ENCODE measurements at places on chromosomes 6 and 20. TPM values are rescaled to one million over a fixed set of nuclear protein-coding genes. Genes with fewer than 3 reads are reported as not detected.

DNA sequence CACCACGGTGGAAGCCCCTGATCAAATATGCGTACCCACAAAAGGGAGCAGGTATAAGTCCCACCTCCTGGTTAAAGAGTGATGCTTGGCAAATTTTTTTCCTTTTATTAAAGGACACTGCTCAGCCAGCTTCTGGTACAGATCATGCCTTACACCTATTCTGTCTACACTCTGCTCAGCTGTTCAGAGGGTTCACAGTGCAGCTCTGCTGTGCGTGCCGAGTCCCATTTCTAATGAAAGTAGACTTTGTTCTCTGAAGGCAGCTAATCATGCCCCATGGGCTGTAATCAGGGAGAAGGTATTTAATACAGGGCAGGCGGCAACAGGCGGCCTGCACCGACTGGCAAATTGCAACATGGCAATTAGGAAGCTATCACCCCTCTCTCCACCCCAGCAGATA, 16.3 kb downstream of the LRRC73 start:
- no peak overlapping the region for H3K27ac ChIP-seq
- H3K4me3 ChIP-seq = no peak overlapping the region
- DNase-seq = no peak
- H3K4me1 ChIP-seq = peaks cover 16% of the 10 kb centered on the region
- H3K27me3 ChIP-seq = no peaks in the 10 kb centered on the region
- H3K36me3 ChIP-seq = peaks cover 4% of the 10 kb centered on the region

GRCh38 chr6:75863784-75864183, 114.7 kb downstream of the MYO6 start:
- no peak overlapping the region for H3K4me3 ChIP-seq
- H3K4me1 ChIP-seq = no peaks in the 10 kb centered on the region
- H3K27me3 ChIP-seq = no peaks in the 10 kb centered on the region
- H3K27ac ChIP-seq = no peak overlapping the region

Gene CD93
- total RNA-seq = 0.08 TPM

Gene CDSN
- not detected for total RNA-seq

DNA sequence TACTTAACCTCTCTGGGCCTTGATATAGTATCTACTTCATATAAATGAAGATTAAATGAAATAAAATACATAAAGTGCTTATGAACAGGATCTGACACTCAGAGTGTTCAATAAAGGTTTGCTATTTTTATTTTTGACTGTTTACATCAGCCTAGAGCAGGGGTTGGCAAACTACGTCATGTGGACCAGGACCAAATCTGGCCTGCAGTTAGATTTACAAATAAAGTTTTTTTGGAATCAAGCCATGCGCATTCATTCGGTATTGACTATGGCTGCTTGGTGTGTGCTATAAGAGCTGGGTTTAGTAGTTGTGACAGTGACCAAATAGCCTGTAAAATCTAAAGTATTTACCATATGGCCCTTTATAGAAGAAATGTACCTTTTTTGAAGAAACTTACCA, 20.8 kb downstream of the PEX7 start:
- H3K36me3 ChIP-seq = peaks cover 16% of the 10 kb centered on the region
- H3K27me3 ChIP-seq = no peaks in the 10 kb centered on the region
- no peaks in the 10 kb centered on the region for H3K4me1 ChIP-seq
- H3K4me3 ChIP-seq = no peak overlapping the region
- no peak overlapping the region for H3K27ac ChIP-seq

DNA sequence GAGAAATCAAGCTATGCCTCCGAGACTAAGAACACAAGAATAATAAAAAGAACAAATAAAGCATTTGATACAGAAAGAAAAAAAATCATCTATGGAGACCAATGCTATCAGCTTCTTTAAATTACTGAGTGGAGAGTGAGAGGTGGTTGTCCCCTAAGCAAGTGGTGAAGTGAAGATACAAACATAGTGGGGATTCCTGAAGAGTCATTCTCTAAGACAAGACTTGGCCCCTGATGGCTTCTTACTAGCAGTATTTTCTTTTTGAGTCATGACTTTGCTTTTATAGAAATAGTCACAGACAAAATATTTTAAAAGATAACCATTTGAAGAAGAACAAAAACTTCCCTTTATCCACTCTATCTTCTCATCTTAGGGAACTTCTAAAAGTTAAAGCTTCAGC, 261.4 kb upstream of the PRDM1 start:
- H3K27ac ChIP-seq = no peak overlapping the region
- H3K36me3 ChIP-seq = peaks cover 1% of the 10 kb centered on the region
- DNase-seq = no peak
- peaks cover 13% of the 10 kb centered on the region for H3K27me3 ChIP-seq

DNA sequence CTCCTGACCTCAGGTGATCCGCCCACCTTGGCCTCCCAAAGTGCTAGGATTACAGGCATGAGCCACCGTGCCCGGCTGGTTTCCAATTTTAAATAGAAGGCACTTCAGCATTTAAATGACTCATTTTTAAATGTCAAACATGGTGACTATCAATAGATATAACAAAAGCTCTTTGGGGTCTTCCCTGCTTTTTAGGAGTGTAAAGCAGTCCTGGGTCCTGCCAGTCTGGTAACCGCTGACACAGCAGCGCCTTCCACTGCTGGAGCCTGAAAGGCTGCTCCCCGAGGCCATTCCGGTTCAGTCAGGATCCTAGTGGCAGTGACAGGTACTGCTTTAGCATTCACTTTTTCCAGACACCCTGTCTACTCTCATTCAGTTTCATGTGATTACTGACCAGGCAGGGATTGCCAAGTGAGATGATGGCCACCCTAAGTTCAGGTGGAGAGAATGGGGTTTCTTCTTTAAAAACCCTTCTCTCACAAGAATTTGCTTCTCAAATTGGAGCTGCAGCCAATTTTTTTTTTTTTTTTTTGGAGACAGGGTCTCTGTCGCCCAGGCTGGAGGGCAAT, 5.1 kb downstream of the DIDO1 start:
- peak overlapping the region; percentile 91 for H3K27ac ChIP-seq
- peaks cover 32% of the 10 kb centered on the region for H3K36me3 ChIP-seq
- DNase-seq = peak; percentile 82
- peak overlapping the region; percentile 68 for H3K4me3 ChIP-seq

DNA sequence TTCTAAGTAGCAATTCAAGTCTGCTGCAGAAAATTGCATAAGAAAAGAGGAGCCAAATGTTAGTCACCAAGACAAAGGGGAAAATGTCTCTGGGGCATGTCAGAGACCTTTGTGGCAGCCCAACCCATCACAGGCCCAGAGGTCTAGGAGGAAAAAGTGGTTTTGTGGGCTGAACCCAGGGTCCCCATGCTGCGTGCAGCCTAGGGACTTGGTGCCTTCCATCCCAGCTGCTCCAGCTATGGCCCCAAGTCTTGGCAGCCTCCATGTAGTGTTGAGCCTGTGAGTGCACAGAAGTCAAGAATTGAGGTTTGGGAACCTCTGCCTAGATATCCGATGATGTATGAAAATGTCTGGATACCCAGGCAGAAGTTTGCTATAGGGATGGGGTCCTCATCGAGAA, 181.1 kb downstream of the ASCC3 start:
- H3K27me3 ChIP-seq = no peaks in the 10 kb centered on the region
- no peak overlapping the region for H3K4me3 ChIP-seq
- no peak overlapping the region for H3K27ac ChIP-seq
- H3K4me1 ChIP-seq = peaks cover 12% of the 10 kb centered on the region
- no peak for DNase-seq

- DNase-seq = no peak
- no peaks in the 10 kb centered on the region for H3K4me1 ChIP-seq
- H3K27ac ChIP-seq = no peak overlapping the region
Measured at GRCh38 chr6:144990784-144991183, 705.6 kb downstream of the UTRN start.

DNA sequence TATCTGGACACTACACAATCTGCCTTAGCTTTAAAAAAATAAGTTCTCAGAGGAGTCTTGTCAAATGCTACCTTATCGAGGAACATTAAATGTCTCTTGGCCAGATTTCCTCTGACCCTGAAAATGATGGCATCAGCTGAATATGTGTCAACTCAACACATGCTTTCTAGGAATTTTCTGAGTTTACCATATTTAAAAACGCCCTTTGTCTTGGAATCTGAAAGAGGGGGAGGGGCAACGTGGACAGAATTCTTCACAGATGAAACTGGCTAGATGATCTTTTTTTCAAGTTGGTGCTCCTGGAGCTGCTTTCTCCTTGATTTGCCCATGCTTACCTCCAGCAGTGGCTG, 5.1 kb downstream of the SOX4 start:
- H3K4me1 ChIP-seq = peaks cover 24% of the 10 kb centered on the region
- H3K36me3 ChIP-seq = no peaks in the 10 kb centered on the region
- no peak overlapping the region for H3K27ac ChIP-seq
- DNase-seq = no peak
- no peak overlapping the region for H3K4me3 ChIP-seq

GRCh38 chr20:36887752-36888090, 11.8 kb downstream of the TLDC2 start:
- H3K4me3 ChIP-seq = no peak overlapping the region
- no peak overlapping the region for H3K27ac ChIP-seq
- H3K27me3 ChIP-seq = no peaks in the 10 kb centered on the region
- H3K4me1 ChIP-seq = peaks cover 14% of the 10 kb centered on the region
- no peak for DNase-seq
- no peaks in the 10 kb centered on the region for H3K36me3 ChIP-seq

DNA sequence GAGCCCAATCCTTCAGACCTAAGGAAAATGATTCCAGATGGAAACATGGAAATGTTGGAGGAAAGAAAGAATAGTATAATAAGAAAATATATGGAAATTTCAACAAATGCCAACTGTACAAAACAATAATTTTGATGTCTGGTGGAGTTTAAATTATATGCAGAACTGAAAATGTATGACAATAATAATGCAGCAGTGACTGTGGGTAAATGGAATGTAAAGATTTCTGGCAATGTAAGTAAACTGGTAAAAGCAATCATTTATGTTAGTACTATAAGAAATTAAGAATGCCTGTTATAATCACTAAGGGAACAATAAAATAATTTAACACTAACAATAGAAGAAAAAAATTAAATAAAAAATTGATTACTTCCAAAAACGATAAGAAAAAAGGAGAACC, 89.0 kb downstream of the EDN1 start:
- no peak overlapping the region for H3K27ac ChIP-seq
- no peaks in the 10 kb centered on the region for H3K27me3 ChIP-seq
- no peaks in the 10 kb centered on the region for H3K36me3 ChIP-seq
- DNase-seq = no peak
- no peak overlapping the region for H3K4me3 ChIP-seq

GRCh38 chr20:51650685-51651134, 108.2 kb upstream of the NFATC2 start:
- no peak overlapping the region for H3K4me3 ChIP-seq
- no peaks in the 10 kb centered on the region for H3K36me3 ChIP-seq
- DNase-seq = no peak
- H3K27me3 ChIP-seq = peaks cover 5% of the 10 kb centered on the region
- H3K4me1 ChIP-seq = no peaks in the 10 kb centered on the region

GRCh38 chr6:116797585-116797984, 31.3 kb downstream of the GPRC6A start:
- H3K36me3 ChIP-seq = no peaks in the 10 kb centered on the region
- H3K27me3 ChIP-seq = peaks cover 24% of the 10 kb centered on the region
- no peak overlapping the region for H3K4me3 ChIP-seq
- H3K4me1 ChIP-seq = no peaks in the 10 kb centered on the region

DNA sequence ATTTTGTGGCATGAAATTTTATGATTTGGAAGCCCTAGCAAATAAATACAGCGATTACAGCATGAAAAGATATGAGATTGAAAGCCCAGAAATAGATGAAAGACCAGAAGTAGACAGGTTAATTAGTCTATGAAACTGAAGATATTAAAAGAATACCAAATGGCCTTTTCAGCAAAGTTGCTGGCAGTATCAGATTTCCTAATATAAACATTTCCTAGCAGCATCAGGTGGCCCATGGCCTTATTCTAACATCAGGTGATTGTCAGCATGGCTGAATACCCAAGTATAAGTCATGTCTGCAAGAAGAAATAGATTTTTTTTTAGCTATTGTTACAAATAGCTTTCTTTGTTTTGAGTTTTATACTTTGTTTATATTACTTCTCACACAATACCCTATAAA, 93.2 kb downstream of the CLVS2 start:
- H3K27me3 ChIP-seq = no peaks in the 10 kb centered on the region
- H3K4me1 ChIP-seq = no peaks in the 10 kb centered on the region
- no peak overlapping the region for H3K27ac ChIP-seq
- H3K36me3 ChIP-seq = no peaks in the 10 kb centered on the region

DNA sequence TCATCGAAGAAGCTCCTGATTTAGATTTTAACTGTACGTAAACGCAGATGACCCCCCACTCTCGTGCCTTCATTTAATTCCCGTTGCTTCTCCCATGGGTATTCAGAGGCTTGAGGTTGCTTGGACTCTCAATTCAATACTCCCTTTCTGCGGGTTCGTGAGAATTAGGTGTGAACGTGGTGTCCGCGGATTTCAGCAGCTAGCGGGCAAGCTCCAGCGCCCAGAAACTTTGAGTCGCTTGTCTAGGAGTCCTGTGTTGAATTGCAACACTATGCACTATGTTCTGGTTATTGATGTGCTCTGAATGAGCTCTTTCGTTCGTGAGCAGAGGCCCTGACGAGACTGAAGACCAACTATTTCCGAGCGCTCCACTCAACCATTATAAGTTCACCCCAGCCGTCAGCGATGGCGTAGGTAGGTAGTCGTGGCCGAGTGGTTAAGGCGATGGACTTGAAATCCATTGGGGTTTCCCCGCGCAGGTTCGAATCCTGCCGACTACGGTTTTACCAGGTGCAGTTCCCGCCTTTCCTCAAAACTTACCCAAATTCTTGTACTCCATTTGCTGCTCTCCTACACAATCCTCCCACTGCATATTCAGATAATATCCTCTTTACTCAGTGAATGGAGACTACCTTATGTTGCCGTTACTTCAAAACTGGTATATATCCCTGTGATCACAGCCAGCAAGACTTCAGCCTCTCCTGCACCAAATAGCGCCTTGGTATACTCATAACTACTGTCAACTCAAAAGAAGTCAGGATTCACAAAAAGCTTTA, 72.6 kb upstream of the ZNF184 start:
- peak overlapping the region; percentile 74 for H3K27ac ChIP-seq
- peaks cover 95% of the 10 kb centered on the region for H3K27me3 ChIP-seq
- H3K36me3 ChIP-seq = peaks cover 5% of the 10 kb centered on the region
- DNase-seq = peak; percentile 66
- peaks cover 21% of the 10 kb centered on the region for H3K4me1 ChIP-seq
- H3K4me3 ChIP-seq = peak overlapping the region; percentile 76

DNA sequence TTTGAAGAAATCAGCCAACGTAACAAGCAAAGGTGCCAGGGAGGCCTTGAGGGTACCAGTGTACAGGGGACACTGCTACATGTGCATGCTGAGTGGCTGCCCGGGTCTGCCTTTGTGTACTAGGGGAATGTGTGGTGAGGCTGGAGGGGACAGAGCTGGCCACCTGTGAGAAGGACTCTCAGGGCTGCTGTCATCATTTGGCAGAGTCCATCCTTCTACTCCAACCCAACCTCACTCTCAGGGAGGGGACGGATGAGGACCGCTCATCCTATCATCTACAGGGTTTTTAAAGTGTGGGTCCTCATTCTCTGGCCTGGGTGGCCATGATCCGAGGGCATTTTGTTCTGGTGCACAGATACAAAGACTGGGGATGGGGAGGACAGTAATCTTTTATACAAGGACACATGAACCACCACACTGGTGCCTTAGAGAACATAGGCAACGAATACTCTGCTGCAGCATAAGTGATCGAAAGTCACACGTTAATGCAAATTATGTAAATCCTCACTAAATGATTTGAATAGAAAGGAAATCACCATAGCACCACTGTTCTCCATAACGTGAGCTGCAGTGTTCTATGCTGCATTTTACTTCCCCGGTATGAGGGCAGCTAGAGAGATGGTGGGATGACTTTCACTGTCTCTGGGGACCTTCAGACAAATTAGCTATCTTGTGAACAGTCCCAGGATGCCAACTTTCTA, 181.4 kb downstream of the GMPR start:
- peaks cover 39% of the 10 kb centered on the region for H3K4me1 ChIP-seq
- peaks cover 6% of the 10 kb centered on the region for H3K36me3 ChIP-seq
- H3K27ac ChIP-seq = peak overlapping the region; percentile 99
- H3K4me3 ChIP-seq = no peak overlapping the region
- no peak for DNase-seq

Gene TRIM38
- total RNA-seq = 8.1 TPM

Gene ELOVL4
- 2.2 TPM for total RNA-seq

Gene CST7
- 41.5 TPM for total RNA-seq
